ENCODE measurements at places on chromosomes 6 and 20.

- DNase-seq, result peak; percentile 43
Observed at GRCh38 chr6:13478525-13478966, 8.9 kb downstream of the GFOD1 start.

DNA sequence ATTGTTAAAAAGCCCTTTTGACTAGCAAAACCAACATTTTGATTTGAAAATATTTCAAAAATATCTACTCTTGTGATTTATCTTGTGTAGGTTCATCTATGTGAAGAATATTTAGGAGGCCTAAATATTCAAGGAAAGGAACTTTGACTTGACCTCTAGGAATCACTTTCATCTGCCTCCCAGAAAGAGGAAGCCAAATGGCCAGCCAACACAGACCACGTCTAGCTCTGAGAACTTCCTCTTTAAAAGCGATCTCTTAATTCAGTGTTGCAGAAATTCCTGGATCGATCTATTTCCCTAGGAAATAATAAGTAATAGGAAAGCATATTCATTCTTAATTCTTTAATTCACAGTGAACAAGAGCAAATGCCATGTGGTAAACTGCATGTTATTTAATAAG lies 9.6 kb upstream of the MOXD1 start:
- DNase-seq, result no peak

GRCh38 chr6:110643175-110643574 lies 166.8 kb upstream of the SLC22A16 start:
- DNase-seq, result no peak

- no peak for DNase-seq
Observed at GRCh38 chr20:62793757-62794006, 2.6 kb upstream of the MRGBP start.

DNA sequence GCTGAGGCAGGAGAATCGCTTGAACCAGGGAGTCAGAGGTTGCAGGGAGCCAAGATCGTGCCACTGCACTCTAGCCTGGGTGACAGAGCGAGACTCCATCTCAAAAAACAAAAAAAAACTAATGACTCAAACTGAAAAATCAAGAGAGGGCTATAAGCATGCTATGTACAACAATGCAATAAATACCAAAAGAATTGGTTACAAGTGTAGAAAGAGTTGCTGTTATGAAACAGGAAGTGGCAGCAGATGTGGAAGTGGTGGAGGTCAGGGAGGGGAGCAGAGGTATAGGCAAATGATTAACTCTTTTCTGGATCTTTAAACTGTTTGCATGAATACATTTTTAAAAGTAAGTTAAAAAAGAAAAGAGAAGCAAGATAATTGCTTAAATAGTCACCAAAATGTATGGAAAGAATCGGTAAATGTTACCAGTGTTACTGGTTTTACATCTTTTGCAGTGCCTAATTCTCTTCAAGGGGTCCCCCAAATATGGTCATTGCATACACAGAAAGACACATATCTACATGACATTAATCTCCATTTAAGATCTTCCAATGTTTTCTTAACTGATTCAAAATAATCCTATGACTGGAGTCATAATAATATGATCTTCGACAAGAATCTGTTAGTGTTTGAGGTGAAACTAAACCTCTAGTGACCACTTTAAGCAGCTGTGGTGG lies 15.0 kb downstream of the CALHM6 start:
- peak; percentile 63 for DNase-seq

- no peak for DNase-seq
Observed at GRCh38 chr6:155706806-155707205, 251.2 kb upstream of the NOX3 start.

DNA sequence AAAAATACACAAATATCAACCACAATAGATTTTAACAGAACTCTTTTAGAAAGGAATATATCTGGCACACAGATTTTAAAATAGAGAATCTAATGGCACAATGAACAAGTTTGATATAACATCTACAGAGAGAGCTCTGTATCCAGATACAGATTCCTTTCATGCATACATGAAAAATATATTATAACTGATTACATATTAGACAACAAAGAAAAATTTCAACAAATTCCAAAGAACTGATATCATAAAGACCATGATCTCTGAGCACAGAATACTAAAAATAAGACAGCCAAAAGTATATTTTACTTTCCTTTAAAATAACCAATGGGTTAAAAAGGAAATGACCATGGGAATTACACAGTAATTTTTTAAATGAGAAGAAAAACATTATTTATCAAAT lies 74.1 kb upstream of the MAP7 start:
- no peak for DNase-seq

DNA sequence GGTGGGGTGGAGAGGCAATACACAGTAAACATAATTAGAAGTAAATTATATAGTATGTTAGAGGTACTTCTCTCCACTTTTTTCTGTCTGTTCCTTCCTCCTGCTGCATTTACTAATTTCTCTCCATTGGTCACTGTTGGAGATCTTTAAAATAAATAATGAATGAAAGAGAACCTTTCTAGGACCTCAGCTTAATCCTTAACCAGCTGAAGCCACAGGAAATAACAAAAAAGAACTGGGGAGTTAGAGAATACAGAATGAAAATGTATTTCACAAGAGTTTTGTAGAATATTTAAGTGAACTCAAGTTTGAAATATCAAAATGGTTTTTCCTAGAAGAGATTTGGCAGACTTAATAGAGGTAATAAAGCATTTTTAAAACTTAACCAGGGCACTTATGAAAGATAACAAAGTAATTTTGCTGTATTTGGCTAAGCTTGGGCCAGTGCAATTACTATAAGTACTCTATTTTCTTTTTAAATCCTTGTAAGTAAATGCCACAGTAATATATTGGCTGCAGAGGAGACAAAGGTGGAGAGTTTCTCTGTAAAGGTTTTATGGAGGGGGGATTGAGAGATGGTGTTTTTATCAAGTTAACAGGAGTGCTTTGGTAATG lies 405.0 kb downstream of the CDKAL1 start:
- no peak for DNase-seq

GRCh38 chr6:11685481-11686093 lies 93.0 kb downstream of the ADTRP start:
- DNase-seq, result no peak

- DNase-seq, result no peak
Observed at GRCh38 chr20:41242807-41243206, 74.7 kb downstream of the ZHX3 start.

DNA sequence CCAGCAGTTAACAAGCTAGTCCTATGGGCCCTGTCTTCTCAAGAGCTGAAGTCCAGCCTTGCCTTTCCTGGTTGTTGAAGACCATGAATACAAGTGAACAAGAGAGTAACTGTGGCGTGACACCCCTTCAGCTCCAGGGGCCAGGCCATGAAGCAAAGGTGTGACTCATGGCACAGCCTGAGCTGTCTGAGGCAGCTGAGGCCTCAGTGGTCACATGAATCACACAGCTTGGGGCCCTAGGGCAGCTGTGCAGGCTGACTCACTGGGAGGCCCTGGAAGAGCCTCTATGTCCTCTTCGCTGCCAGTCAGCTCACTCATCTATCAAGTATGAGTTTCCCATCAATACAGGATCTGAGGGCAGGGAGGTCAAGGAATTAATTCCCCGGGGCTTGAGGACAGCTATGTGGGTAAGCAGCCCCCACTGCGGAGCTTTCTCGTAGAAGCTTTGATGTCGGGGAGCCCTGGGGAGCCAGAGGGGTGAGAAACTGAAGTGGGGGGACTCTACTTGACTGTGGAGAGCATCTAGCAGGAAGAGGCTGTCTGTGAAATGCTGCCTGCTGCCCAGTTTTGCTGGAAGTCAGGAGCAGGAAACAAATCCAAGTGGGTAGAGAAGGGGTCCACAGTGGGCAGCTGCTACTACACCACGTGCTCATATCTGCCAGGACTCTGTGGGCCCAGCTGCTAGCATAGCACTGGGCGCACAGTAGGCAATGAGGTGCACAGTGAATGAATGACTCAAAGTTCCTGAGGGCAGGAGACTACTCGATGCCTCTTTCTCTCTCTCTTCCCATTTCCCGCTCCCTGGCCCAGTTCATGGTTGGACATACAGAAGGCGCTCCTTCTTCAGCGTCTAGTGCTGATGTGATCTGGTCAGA lies 13.7 kb upstream of the FAM83C start:
- no peak for DNase-seq

GRCh38 chr20:2473516-2473915 lies 2.9 kb upstream of the SNRPB start:
- no peak for DNase-seq

GRCh38 chr6:110067837-110068591 lies 89.9 kb downstream of the GPR6 start:
- DNase-seq, result no peak

DNA sequence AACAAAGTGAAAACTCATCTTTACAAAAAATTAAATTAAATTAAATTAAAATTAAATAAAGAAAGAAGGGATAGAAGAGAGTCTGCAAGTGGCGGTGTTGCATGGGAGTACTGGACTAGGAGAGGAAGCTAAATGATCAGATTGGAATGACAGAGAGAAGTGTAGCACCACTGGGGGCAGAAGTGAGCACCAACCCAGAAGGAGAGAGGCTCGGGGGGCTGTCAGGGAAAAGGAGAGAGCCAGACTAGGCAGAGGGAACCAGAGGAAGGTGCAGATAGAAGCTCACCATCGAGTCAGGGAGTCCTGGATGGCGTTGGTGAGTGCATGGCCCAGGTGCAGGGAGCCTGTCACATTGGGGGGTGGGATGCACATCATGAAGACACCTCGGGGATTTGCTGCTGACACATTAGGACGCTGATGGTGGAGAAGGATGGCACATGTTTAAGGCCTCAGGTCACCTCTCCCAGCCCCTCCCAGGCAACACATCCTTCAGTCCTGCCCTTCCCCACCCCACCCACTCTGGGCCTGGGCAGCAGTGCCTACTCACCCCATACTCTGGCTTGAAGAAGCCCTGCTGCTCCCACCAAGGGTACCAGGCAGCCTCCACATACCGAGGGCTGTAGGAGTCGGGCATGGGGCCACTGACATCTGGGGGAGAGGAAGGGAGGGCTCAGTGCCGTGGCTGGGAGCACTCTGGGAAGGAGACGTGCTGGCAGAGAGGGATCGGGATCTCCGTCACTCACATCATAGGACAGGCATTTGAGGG lies 4.0 kb downstream of the VARS1 start:
- peak; percentile 65 for DNase-seq

DNA sequence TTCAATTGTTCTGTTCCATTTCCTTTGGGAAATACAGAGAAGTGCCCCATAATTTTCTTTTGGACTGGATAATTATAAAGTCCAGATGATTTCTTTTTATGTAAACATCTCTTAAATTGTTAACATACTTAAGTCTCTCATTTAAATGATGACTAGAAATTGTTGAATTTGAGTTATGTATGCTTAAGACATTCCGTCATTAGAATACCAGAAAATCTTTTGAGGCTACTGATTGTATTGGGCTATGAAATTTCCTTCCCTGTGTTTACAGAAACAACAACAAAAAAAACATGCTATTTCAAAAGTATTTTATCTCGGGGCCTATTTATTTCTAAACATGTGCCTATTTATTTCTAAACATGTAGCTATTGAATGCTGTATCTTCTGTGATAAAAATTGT lies 125.4 kb downstream of the SH3BGRL2 start:
- DNase-seq, result no peak
